ENCODE measurements at places on chromosomes 13 and 19. TPM values are rescaled to one million over a fixed set of nuclear protein-coding genes. Genes with fewer than 3 reads are reported as not detected.

SULT2A1 gene
- not detected for total RNA-seq

F2RL3 gene
- total RNA-seq = not detected

PTH2 gene
- total RNA-seq = not detected

CAMSAP3 gene
- total RNA-seq = 29.9 TPM

F7 gene
- 0.24 TPM for total RNA-seq

SYCN gene
- total RNA-seq = not detected

DNA sequence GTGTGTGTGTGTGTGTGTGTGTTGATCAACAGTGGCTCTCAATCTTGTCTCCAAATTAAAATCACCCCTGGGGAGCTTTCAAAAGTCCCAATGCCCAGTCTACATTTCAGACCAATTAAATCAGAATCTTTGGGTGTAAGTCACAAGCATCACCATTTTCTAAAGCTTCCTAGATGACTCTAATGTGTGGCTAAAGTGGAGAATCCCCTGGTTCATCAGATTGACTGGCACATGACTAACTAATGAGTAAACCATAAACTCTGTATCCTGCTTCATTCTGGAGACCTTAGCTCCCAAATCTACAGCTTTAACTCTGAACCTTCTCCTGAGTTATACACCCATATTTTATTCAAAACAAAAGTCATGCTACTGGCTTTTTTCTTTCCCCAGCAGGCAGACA, 131.3 kb downstream of the SUCLA2 start:
- no peak overlapping the region for H3K27ac ChIP-seq
- H3K4me1 ChIP-seq = no peaks in the 10 kb centered on the region
- no peaks in the 10 kb centered on the region for H3K36me3 ChIP-seq
- no peak for DNase-seq
- H3K27me3 ChIP-seq = no peaks in the 10 kb centered on the region

DNA sequence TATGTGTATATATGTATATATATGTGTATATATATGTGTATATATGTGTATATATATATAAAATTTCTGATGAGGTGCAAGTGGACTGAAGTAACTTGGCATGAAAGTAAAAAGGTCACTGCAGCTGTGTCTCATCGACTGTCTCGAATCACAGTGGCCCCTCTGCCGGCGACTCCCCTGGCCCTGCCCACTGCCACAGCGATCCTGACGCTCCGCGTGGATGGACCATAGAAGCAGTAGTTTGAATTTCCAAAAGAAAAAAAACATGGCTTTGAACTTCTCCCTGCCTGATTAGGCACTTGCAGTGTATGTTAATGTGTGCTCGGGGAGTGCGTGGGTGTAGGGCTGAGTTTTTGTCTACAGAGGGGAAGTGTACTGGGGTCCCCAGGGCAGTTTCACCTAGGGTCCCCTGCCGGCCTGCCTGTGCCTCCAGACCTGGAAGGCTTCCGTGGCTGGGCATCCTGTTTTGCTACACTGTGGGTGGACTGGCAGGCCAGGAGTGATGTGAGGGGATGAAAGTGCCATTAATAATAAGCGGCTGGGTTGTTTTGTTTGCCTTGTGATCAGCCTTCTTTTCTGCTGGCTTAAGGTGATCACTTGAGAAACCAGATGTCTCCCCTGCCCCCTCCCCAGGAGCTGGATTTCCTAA, 10.8 kb downstream of the ZIC5 start:
- peak overlapping the region; percentile 40 for H3K4me3 ChIP-seq
- H3K4me1 ChIP-seq = peaks cover 77% of the 10 kb centered on the region
- peaks cover 85% of the 10 kb centered on the region for H3K27me3 ChIP-seq
- H3K36me3 ChIP-seq = peaks cover 16% of the 10 kb centered on the region

DNA sequence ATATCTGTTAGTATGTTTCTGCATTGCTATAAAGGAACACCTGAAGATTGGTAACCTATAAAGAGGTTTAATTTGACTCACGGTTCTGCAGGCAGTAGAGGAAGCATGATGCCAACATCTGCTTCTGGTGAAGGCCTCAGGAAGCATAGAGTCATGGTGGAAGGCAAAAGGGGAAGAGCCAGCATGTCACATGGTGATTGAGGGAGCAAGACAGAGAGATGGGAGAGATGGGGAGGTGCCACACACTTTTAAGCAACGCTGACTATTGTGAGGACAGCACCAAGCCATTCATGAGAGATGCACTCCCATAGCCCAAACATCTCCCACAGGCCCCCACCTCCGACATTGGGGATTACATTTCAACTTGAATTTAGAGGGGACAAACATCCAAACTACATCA, 32.8 kb downstream of the COG6 start:
- H3K36me3 ChIP-seq = no peaks in the 10 kb centered on the region
- H3K4me1 ChIP-seq = no peaks in the 10 kb centered on the region
- no peak overlapping the region for H3K27ac ChIP-seq

- peak; percentile 63 for DNase-seq
- no peak overlapping the region for H3K27ac ChIP-seq
- H3K4me1 ChIP-seq = peaks cover 3% of the 10 kb centered on the region
- no peaks in the 10 kb centered on the region for H3K36me3 ChIP-seq
- no peak overlapping the region for H3K4me3 ChIP-seq
These were observed 10.5 kb upstream of the ZNF112 start for GRCh38 chr19:44367024-44367423.

GRCh38 chr19:46726551-46726950, 9.6 kb upstream of the PRKD2 start:
- no peak overlapping the region for H3K27ac ChIP-seq
- H3K4me3 ChIP-seq = no peak overlapping the region
- peaks cover 15% of the 10 kb centered on the region for H3K36me3 ChIP-seq
- no peaks in the 10 kb centered on the region for H3K27me3 ChIP-seq
- DNase-seq = no peak
- H3K4me1 ChIP-seq = no peaks in the 10 kb centered on the region

GRCh38 chr13:41284512-41285288, 21.3 kb upstream of the MTRF1 start:
- DNase-seq = no peak
- no peak overlapping the region for H3K27ac ChIP-seq
- no peaks in the 10 kb centered on the region for H3K27me3 ChIP-seq
- H3K4me3 ChIP-seq = no peak overlapping the region

DNA sequence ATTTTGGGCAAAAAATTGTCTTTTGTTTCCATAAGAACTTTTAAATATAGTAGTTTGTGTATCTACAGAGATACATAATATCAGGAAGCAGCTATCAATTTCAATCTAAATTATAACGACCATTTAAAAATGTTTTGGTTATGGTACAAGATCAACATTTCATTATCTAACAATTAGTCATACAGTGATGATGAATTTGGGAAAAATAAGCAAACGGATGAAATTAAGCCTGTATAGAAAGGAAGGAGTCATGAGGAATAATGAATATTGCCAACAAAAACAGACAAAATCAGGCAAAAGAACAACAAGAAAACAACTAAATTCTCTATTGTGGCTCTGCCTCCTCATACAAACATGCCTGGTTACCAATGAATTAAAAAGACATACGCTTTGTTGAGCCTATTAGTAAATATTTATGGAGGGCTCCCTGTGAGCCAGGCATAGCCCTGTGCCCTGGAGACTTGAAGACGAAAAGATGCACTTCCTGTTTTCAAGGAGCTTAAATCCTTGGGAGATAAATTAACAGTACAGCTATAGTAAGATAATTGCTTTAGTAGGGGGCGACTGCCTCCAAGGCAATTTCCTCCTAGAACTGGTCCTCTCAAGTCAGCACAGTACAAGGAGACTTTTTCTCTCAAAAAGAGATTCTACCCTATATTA, 73.0 kb downstream of the NALCN start:
- H3K4me1 ChIP-seq = no peaks in the 10 kb centered on the region
- peak; percentile 6 for DNase-seq
- no peak overlapping the region for H3K27ac ChIP-seq
- H3K4me3 ChIP-seq = no peak overlapping the region
- no peaks in the 10 kb centered on the region for H3K27me3 ChIP-seq

DNA sequence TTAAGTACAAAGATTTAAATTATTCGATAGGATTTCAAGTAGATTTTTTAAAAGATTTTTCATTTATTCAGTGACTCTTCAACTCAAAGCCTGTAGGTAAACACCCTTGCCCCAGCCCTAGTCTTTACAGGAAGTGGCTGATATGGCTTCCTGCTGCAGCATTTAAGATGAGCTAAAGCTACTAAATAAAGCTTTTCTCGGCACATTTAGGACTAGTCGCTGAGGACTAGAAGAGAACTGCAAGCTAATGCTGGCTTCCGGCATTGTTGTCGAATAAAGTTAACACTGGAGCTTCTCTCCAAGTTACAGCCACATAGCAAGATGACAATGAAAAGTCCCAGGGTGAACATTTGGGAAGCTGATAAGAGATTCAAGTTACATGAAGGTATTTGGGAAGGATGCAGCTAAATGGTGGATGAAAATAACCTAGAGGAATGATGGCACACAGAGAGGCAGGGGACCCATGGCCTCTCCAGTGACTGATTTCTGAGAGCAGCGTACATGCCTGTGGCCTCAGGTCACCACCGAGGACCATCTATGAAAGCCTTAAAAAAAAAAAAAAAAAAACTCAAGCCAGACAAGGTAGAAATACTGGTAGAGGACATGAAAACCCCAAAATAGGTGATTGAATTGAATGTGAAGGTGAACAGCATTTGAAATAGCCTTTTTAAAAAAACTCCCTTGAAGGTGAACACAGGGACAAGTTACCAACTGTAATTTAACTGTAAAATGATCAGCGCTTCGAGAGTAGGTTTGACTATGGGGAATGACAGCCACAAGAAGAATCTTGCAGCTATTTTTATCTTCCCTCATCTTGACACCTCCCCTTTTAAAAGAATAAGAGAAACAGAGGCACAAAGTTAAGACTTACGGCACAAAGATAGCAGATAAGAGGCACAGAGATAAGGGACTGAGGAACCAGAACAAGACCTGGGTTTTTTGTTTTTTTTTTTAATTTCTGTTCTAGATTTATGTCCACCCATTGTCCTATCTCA, 155.4 kb downstream of the DCT start:
- H3K4me1 ChIP-seq = 0 out of 2 replicates have a peak, but pooled peaks cover 5% of the 10 kb centered on the region
- no peak overlapping the region for H3K27ac ChIP-seq
- DNase-seq = peak; percentile 19
- H3K36me3 ChIP-seq = no peaks in the 10 kb centered on the region
- no peaks in the 10 kb centered on the region for H3K27me3 ChIP-seq
- no peak overlapping the region for H3K4me3 ChIP-seq

DNA sequence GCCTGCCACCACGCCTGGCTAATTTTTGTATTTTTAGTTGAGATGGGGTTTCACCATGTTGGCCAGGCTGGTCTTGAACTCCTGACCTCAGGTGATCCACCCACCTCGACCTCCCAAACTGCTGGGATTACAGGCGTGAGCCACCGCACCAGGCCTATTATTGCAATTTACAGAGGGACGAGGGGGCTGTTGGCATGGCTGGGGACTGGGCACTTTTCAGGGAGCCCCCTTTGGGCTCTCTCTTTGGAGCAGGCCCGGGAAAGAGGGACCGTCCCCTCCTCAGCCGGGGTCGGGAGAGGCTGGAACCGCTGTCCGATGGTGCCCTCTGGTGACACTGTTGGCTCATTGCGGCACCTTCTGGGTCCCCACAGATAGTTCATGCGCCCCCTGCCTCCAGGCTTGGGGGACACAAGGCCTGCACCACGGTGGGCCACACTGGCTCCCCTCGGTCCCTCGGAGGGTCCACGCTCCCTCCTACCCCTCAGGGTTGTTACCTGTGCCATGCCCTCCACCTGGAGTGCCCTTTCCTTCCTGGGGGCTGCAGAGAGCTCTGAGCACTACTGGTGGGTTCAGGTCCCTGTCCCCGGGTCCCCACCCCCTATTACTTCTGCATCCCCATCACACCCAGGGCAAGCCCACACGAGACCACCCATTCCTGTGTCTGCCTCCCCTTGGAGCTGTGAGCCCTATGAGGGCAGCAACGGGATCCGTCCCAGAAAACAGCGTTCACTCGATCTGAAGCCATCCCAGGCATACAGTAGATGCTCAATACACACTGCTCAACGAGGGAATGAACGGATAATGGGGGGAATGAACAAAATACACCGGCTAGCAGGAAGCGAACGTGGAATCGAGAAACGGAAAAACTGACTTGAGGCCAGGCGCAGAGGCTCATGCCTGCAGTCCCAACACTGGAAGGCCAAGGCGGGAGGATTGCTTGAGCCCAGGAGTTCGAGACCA, 12.5 kb downstream of the FEM1A start:
- no peaks in the 10 kb centered on the region for H3K27me3 ChIP-seq
- H3K4me3 ChIP-seq = no peak overlapping the region
- H3K36me3 ChIP-seq = no peaks in the 10 kb centered on the region
- DNase-seq = peak; percentile 95
- H3K4me1 ChIP-seq = no peaks in the 10 kb centered on the region

DNA sequence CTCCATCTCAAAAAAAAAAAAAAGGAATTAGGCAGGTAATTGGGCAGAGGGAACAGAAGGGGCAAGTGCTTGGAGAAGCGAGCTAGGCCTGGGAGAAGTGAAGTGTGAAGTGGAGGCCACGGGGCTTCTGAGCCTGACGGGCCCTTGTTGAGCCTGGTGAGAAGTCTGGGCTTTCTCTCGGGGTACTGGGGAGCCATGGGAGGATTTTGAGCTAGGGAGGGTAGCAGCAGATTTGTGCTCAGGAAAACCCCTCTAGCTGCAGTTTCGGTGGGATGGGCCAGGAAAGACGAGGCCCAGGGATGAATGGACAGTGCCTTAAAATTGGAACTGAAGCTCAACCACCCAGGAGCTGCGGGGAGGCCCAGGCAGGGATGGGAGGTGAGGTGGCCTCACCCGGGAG, 8.0 kb downstream of the POLR1G start:
- no peaks in the 10 kb centered on the region for H3K27me3 ChIP-seq
- no peak overlapping the region for H3K4me3 ChIP-seq
- no peak overlapping the region for H3K27ac ChIP-seq
- no peaks in the 10 kb centered on the region for H3K4me1 ChIP-seq

- no peak overlapping the region for H3K27ac ChIP-seq
- H3K4me3 ChIP-seq = no peak overlapping the region
- no peaks in the 10 kb centered on the region for H3K4me1 ChIP-seq
- no peaks in the 10 kb centered on the region for H3K27me3 ChIP-seq
- H3K36me3 ChIP-seq = no peaks in the 10 kb centered on the region
These were observed 62.4 kb downstream of the GPC6 start for GRCh38 chr13:93289053-93289452.

DNA sequence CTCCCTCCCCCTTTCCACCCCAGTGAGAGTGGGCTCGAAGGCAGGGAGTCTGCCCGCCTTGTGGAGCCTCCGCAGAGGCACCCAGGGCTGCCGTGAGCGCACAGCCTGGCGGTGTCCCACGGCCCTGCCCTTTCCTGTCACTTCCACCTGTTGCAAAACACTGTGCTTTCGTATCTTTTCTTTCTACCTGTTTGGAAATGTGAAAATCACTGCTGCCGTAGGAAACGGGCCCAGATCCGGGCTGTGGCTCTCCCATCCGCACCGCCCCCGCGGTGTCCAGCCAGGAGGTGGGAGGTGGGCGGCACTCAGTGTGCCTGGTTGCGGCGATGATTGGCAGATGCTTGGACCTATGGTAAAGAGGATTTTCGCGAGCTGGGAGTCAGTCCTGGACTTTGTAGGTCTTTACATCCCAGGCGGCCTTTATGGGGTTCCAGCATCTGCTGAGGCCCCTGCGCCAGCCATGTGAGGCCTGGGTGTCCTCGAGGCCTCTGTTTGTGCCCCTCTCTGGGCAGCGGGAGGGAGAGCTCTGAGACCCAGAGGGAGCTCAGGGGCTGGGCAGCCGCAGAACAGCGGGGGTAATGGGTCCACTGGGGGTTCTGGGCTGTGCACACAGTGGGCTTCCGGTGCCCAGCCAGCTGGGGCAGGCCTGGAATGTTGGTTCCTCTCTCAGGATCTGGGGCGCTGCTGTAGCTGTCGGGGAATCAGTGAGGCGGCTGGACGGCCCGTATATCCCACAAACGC, 6.1 kb downstream of the STK11 start:
- no peaks in the 10 kb centered on the region for H3K36me3 ChIP-seq
- no peak overlapping the region for H3K4me3 ChIP-seq
- DNase-seq = peak; percentile 82
